ENCODE measurements at places on chromosomes 1 and 21.

DNA sequence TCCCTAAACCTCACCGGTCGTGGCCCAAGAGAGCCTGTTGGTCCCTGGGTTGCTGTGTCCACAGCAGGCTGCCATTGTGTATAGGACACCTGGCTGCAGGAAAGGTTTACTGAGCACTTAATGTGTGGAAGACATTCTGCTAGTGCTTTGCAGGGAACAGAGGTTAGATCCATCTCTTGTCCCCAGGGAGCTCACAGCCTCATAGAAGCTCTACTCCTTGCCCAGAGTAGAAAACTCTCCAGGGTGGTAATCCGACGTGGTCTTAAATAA is 16.9 kb upstream of the ALPL start:
- no peak overlapping the region for H3K4me3 ChIP-seq
- no peak for DNase-seq
- no peak overlapping the region for H3K27ac ChIP-seq

DNA sequence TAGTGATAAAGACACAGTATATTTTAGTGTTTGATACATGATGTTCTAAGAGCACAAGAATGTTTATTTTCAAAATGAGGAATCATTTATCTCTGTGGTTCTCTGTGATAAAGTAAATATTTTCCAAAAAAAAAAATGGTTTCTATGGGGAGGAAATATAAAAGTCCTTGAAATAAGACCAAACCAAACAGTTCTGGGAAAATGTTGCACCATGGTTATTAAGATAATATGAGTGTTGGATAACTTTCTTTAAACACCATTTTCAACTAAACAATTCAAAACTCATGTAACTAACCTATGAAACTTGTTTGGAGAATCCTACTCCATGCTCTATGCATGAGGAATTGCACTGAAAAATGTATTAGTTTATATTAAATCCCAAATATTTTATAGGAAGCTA is 184.6 kb downstream of the KCNT2 start:
- no peak overlapping the region for H3K4me3 ChIP-seq
- H3K4me1 ChIP-seq = no peaks in the 10 kb centered on the region
- H3K27ac ChIP-seq = no peak overlapping the region
- no peak for DNase-seq

- H3K4me1 ChIP-seq = peaks cover 3% of the 10 kb centered on the region
- no peak overlapping the region for H3K4me3 ChIP-seq
- H3K27me3 ChIP-seq = no peaks in the 10 kb centered on the region
- peaks cover 35% of the 10 kb centered on the region for H3K36me3 ChIP-seq
- peak; percentile 90 for DNase-seq
- H3K27ac ChIP-seq = peak overlapping the region; percentile 82
Observed at GRCh38 chr1:17405898-17406759, 33.3 kb downstream of the RCC2 start.

GRCh38 chr1:21511579-21512522 is 2.6 kb downstream of the ALPL start:
- H3K4me3 ChIP-seq = no peak overlapping the region
- peaks cover 31% of the 10 kb centered on the region for H3K4me1 ChIP-seq
- no peaks in the 10 kb centered on the region for H3K36me3 ChIP-seq

- peak; percentile 66 for DNase-seq
- H3K27me3 ChIP-seq = peaks cover 63% of the 10 kb centered on the region
- H3K4me1 ChIP-seq = peaks cover 61% of the 10 kb centered on the region
- H3K36me3 ChIP-seq = no peaks in the 10 kb centered on the region
Observed at GRCh38 chr21:41761211-41761933, 5.5 kb downstream of the RIPK4 start.

- no peaks in the 10 kb centered on the region for H3K4me1 ChIP-seq
- no peak overlapping the region for H3K4me3 ChIP-seq
- no peaks in the 10 kb centered on the region for H3K36me3 ChIP-seq
- H3K27ac ChIP-seq = no peak overlapping the region
- H3K27me3 ChIP-seq = no peaks in the 10 kb centered on the region
Observed at GRCh38 chr1:95793893-95794292, 559.9 kb downstream of the RWDD3 start.

DNA sequence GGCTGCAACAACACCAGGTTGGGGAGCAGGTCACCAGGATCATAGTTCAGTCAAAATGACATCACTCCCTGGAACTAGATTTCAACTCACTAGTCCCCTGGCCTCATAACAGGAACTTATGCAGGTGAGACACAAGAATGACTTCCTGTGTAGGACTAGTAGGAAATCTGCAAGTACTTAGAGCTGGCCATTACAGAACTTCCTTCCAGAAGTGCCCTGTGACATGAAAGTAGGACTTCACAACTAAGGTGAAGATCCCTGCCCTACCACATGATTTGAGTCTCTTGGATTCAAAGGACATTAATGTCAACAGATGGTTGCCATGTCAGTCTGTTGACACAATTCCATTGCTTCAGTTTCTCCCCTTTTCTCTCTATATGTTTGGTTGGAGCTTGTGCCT is 223.1 kb downstream of the RPS6KC1 start:
- no peaks in the 10 kb centered on the region for H3K27me3 ChIP-seq
- no peak overlapping the region for H3K4me3 ChIP-seq
- H3K27ac ChIP-seq = no peak overlapping the region

DNA sequence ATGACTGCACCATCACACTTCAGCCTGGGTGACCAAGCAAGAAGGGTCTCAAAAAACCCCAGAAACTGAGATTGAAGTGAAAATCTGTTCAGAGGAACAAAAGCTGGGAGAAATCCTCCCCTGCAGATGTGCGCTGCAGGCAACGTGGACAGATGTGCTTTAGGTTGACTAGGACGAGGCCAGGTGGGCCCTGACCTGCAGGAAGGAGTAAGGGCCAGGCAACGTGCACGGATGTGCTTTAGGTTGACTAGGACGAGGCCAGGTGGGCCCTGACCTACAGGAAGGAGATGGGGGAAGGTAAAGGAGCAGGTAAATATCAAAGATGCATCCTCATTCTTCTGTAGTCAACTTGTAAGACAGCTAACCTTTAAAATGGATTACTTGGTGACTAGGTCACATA is 2.5 kb upstream of the KRTAP12-1 start:
- no peaks in the 10 kb centered on the region for H3K36me3 ChIP-seq
- H3K4me3 ChIP-seq = no peak overlapping the region
- H3K27ac ChIP-seq = no peak overlapping the region
- peaks cover 6% of the 10 kb centered on the region for H3K4me1 ChIP-seq

- peak; percentile 99 for DNase-seq
- peaks cover 4% of the 10 kb centered on the region for H3K36me3 ChIP-seq
- H3K27me3 ChIP-seq = no peaks in the 10 kb centered on the region
- no peak overlapping the region for H3K27ac ChIP-seq
Observed at GRCh38 chr1:32073299-32074229, 825 bp downstream of the TMEM39B start.

GRCh38 chr1:205224736-205225135 is 3.0 kb upstream of the TMCC2 start:
- DNase-seq = no peak
- no peak overlapping the region for H3K27ac ChIP-seq
- peaks cover 12% of the 10 kb centered on the region for H3K27me3 ChIP-seq
- peaks cover 11% of the 10 kb centered on the region for H3K4me1 ChIP-seq
- H3K4me3 ChIP-seq = no peak overlapping the region

- H3K4me1 ChIP-seq = peaks cover 31% of the 10 kb centered on the region
- H3K27me3 ChIP-seq = no peaks in the 10 kb centered on the region
- H3K27ac ChIP-seq = no peak overlapping the region
- DNase-seq = no peak
- no peak overlapping the region for H3K4me3 ChIP-seq
- no peaks in the 10 kb centered on the region for H3K36me3 ChIP-seq
Observed at GRCh38 chr21:46605767-46606426, 1.0 kb upstream of the S100B start.

GRCh38 chr1:56424744-56425493 is 154.4 kb downstream of the PLPP3 start:
- no peaks in the 10 kb centered on the region for H3K27me3 ChIP-seq
- no peak overlapping the region for H3K27ac ChIP-seq
- no peaks in the 10 kb centered on the region for H3K36me3 ChIP-seq
- no peak for DNase-seq
- no peak overlapping the region for H3K4me3 ChIP-seq

- DNase-seq = peak; percentile 28
- H3K4me1 ChIP-seq = peaks cover 4% of the 10 kb centered on the region
- no peak overlapping the region for H3K4me3 ChIP-seq
Observed at GRCh38 chr1:182301467-182302198, 90.0 kb downstream of the GLUL start.

DNA sequence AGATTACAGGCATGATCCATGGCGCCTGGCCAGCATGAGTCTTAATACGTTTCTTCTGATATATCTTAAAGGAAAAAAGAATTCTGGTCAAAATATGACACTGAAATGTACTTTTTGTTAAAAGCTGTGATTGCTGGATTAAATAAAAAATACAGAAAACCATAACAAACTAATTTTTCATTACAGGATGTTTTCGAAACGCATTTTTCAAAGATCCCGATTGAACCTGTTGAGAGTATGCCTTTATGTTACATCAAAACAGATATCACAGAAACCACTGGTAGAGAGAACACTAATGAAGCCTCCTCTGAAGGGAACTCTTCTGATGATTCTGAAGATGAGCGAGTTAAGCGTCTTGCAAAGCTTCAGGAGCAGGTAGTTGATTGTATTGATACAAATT is 30.2 kb downstream of the BRDT start:
- H3K27me3 ChIP-seq = no peaks in the 10 kb centered on the region
- no peak for DNase-seq
- no peaks in the 10 kb centered on the region for H3K4me1 ChIP-seq
- no peaks in the 10 kb centered on the region for H3K36me3 ChIP-seq

GRCh38 chr1:38151399-38151798 is 104.8 kb upstream of the POU3F1 start:
- H3K27me3 ChIP-seq = no peaks in the 10 kb centered on the region
- DNase-seq = no peak
- peaks cover 18% of the 10 kb centered on the region for H3K4me1 ChIP-seq
- H3K36me3 ChIP-seq = no peaks in the 10 kb centered on the region
